ENCODE measurements at places on chromosomes 6 and 20.

GRCh38 chr6:36616893-36617521 is 22.8 kb downstream of the SRSF3 start:
- no peak for DNase-seq

DNA sequence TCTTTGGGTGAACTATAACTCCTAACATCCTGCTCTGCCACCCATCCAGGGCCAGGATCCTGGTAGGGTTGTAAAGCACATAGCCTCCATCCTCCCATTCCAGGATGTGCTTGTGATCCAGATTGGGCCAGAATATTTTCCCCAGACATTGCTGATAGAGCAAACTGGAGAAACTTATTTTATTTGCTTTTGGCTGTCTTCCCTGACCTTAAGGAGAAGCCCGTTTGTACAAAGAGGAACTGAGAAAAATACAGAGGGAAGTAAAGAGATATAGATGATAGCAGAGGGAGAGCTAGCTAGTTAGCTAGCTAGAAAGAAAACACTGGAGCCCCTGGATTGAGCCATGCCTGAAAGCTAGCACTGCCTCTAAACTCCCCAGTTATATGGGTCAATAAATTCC is 9.0 kb upstream of the HDAC2 start:
- no peak for DNase-seq

DNA sequence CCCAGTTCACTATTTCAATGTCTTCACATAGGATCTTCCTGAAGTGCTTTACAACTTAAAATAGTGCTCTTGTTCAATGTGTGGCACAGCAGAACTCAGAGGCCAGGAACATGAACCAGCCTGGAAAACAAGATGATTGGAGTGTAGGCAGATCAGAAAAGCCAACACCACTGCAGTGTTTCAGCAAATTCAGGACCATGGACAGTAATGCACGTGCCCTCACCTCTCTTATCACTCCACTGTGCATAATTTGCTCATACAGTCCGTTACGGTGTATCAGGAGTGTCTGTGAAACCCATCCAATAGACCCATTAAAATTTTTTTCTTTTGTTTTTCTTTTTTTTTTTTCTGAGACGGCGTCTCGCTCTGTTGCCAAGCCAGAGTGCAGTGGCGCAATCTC is 27.6 kb upstream of the HACE1 start:
- peak; percentile 50 for DNase-seq

DNA sequence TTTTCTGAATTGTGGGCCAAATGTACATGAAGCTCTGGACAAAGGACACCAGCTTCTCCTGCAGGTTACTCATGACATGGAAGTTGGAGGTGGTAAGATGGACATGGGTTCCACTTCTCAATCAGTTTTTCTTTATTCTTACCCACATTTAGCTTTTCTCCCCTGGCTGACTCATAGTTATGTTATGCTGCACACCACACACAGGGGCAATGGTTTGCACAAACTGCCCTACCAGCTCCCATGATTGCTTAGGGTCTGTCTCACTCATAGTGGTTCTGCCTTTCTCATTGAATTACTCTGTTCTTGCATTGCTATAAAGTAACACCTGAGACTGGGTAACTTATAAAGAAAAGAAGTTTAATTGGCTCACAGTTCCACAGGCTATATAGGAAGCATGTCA is 4.5 kb upstream of the CD109 start:
- peak; percentile 30 for DNase-seq

DNA sequence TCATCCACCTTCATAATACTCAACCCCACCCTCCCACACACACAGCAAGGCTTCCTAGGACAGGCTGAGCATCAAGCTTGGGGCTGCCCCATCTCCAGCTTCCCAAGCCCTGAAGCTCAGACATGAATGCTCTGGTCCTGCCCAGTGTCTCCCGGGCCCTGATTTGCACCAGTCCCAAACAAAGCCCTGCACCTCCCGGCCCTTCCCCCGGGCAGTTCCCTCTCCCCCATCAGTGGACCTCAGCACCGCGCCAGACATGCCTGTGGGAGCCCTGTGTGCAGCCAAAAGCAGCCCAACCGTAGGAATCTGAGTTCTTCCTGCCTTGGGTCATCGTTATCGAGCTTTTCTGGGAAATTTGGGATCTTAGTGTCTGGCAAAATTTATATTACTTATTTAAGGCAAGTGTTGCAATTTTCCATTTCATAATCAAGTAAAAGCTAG is 63.5 kb downstream of the THBS2 start:
- peak; percentile 96 for DNase-seq

- DNase-seq, result no peak
Measured at GRCh38 chr6:170456886-170457698, 96.0 kb downstream of the PSMB1 start.

DNA sequence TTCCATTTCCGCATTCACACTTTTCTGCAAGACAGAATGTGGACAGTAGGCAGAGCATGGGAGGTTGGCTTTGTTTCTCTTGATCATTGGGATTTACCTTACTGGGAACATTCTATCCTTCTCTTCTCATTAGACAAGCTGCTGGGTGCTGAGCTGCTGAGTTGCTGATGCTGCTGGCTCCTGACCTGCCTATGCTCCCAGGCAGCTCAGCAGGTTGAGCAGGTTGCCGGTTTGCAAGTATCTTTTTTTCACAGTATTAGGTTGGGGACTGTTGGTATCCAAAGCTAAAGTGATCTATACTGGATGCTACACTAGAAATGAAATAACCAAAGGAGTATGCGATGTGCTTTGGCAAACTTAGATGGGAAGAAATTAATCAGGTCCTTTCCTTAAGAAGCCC is 23.7 kb upstream of the ADGRF4 start:
- no peak for DNase-seq

DNA sequence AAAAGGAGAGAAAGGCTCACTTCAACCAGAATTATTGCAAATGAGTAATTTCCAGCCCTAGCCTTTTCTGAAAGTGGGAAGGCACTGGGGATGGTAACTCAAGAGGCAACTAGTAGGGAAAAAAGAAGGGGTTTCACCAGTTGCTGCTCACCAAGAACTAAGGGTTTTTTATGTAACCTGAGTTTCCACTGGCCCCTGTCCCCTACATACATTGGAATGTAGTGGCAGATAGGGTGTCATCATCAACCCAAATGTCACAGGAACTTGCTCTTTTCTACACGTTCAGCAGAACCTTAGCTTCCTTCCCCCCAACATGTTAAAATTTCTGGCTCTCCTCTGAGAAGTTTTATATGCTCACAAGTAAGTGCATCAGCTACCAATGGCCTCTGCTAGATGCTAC is 38.2 kb upstream of the PKHD1 start:
- no peak for DNase-seq

- no peak for DNase-seq
Measured at GRCh38 chr20:57231161-57231560, 35.3 kb downstream of the BMP7 start.

DNA sequence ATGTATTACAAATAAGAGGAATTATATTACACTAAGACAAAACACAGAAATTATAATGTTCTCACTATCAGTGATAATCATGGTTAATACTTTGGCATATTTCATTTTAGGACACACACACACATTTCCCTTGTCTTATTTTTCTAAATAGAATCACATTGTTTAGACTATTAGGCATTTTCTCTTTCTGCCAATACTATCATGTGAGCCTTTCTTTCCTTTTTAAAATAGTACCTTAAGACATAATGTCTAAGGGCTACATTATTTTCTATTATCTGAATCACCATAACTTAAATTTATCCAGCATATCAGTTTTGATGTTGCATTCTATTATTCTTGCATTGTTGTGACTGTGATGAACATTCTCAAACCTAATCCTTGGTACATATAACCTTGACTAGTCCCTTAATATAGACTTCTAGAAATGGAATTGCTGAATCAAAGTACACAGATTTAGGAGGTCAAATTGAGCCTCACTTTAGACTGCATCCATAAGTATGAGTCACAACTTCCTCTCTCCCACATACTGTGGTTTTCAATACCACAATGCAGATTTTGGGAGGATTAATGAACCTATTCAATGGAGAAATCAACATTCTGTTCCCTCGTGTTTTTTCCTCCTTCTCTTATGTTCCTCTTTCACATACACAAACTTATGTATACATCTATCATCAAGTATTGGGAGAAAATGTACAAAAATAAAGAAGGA is 212.6 kb downstream of the MOXD1 start:
- DNase-seq, result peak; percentile 84

- DNase-seq, result no peak
Measured at GRCh38 chr20:5369629-5370028, 52.9 kb upstream of the PROKR2 start.

DNA sequence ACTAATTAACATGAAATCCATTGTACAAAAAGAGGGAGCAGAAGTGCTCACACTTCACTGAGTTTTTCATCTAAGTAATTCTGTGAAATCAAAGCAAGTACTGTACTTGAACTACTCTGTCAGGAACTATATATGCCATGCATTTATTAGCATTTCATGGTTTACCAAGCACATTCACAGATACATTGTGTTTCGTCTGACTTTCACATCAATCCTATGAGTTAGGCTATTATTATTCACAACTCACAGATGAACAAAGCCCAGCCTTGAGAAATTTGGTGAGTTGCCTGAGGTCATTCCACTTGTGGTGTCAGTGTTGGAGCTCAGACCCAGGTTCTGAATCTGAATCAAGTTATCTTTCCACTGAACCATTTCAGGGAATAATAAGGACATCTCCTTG is 33.7 kb upstream of the TENT5A start:
- no peak for DNase-seq

- DNase-seq, result no peak
Measured at GRCh38 chr6:157634546-157634945, 188.5 kb upstream of the SNX9 start.

GRCh38 chr20:18984238-18985200 is 170.9 kb downstream of the SCP2D1 start:
- no peak for DNase-seq

DNA sequence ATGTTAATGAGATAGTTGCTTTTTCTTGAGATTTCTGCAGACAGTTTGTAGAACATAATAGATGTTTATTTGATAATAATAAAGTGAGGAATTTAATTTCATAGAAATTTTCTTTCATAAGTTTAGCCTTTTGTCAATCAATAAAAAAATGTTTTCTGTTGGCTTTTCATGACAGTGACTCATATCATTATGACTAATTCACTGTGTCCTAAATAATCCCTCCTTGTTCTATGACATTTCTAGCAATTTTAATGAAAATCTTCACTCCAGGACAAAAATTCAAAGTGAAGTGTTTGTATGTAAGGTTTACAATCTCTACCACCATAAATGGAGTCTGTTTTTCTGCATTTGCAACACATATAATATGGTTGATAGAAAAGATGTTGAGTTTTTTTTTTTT is 109.9 kb downstream of the UTRN start:
- no peak for DNase-seq

GRCh38 chr20:11051136-11051535 is 377.3 kb upstream of the JAG1 start:
- DNase-seq, result peak; percentile 55

- no peak for DNase-seq
Measured at GRCh38 chr6:4125500-4125899, 9.9 kb downstream of the ECI2 start.

DNA sequence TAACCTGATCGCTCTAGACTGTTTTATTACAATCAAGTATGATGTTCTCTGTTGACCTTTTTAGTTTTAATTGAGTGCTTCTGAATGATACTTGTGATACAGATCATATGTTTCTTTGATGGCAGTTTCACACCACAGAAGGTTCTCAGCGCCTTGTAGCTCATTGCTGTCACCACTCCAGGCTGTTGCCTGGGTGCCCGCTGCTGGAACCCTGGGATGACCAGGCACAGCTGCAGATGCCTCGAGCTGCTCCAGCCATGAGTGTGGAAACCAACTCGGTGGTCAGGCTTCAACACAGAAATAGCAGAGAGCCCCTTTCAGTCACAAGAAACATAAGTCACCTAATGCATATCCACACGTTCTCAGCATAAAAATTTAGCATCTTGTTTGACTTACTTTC is 112.7 kb downstream of the RPP40 start:
- no peak for DNase-seq

DNA sequence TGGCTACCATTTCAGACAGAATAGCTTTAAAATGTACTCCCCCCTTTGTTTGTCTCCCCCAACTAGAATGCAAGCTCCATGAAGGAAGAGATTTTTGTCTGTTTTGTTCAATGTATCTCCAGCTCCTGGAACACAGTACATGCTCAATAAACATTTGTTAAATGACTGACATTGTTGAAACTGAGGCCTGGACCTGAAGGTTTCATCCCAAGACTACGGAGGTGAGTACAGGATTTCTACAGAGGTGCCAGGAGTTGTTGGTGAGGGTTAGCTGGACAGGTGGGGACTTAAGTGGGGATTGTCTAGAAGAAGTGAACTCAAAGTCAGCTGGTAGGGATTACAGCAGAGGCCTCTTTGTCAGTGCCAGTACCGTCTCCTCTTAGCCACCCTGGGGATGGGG is 19.4 kb downstream of the VEGFA start:
- no peak for DNase-seq

DNA sequence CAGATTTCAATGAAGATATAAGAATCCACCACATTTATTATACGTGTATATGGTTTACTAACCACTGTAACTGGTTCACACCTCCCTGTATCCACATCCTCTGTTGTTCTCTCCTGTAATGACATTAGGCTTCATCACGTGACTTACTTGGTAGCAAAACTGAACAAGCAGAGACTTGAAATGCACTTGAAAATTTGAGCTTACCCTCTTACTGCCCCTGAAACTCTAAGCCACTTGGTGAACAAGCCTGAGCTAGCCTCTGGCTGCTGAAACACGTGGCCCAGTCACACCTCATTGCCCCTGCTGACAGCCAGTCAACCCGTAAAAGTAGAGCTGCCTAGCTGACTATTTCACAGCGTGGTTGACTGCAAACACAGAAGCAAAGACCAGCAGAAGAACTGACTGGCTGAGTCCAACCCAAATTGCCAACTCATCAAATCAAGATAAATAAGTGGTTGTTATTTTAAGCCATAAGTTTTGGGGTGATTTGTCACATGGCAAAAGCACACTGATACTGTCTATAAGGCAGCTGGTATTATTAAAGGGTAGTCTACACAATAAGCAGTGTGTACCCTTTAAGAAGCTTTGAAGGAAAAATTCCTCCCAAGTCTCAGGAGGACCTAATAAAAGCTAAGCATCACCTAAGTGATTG is 109.0 kb downstream of the RALGAPA2 start:
- no peak for DNase-seq
